ENCODE measurements at places on chromosomes 5 and 9. TPM values are rescaled to one million over a fixed set of nuclear protein-coding genes. Genes with fewer than 3 reads are reported as not detected.

GRCh38 chr5:171010816-171011215 is 149.0 kb downstream of the RANBP17 start:
- DNase-seq: no peak

DNA sequence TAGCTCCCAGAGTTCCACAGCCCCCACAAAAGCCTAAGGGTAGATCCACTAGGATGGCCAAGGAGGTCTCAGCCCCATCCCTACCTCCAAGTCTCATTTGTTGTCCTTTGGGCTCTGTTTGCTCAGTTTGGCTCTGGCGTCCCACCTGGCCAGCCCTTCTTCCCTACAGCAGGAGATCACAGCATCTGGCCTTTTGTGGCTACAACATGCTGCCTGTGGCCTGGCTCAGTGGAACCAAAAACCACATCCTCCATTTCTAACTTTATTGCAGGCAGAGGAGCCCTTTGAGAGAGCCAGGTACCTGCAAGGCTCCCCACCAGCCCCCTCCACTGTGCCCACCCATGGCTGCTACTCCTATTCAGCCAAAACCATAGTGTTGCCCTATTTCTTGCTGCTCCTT is 11.4 kb downstream of the JADE2 start:
- no peak for DNase-seq

- no peak for DNase-seq
These were observed 127.1 kb downstream of the TMC1 start for GRCh38 chr9:72648324-72649126.

- DNase-seq: no peak
These were observed 20.6 kb downstream of the B4GALT7 start for GRCh38 chr5:177620560-177620959.

DNA sequence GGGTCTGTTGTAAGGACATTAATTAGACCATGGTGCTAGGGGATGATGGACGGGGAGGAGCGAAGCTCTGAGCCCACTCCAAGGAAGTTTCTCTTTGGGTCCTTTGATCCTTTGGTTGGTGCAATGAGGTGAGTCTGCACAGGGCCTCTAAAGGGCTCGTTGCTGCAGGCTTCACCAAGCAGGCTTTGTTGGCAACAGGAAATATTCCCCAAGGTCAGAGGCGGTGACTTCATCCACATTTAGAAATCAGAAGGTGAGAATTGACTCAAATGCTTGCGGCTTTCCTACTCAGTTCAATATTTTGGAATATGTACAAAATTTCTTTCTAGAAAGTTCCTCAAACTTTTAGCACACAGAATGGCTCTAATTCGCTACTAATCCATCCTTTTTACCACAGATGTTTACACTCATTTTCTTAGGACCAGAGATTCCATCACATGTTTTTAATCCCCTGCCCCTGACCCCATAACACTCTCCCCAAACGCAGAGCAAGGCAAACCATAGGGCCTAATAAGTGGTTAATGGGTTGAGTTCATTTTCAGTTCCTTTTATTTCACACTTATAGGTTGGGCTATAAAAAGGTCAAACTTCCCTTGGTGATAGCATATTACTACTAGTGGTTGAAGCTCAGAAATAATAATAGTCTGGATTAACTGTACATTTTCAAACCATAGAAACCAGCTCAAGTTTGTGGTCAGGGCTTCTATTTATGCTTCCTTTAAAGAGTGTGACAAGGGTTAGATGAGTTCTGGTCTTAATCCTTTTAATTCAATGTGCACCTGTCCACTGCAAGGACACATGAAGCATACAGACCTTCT is 37.3 kb upstream of the TMEM252 start:
- DNase-seq: no peak

DNA sequence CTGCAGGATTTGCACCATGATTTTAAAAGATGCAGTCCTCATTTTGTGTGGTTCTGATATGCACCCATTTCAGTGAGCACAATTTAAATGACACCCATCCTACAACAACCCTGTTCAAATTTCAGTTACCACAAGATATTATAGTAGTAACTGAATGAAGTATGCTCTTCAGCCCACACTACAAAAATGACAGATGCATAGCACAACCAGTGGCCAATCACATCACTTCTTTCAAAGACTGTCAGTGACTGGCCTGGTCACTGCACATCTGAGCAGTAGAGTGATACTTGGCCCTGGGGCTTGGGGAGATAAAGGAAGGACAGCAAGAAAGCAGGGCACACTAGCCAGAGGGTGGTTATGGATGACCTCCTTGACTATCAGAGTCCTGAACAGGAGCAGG is 19.8 kb upstream of the IFNK start:
- no peak for DNase-seq

DNA sequence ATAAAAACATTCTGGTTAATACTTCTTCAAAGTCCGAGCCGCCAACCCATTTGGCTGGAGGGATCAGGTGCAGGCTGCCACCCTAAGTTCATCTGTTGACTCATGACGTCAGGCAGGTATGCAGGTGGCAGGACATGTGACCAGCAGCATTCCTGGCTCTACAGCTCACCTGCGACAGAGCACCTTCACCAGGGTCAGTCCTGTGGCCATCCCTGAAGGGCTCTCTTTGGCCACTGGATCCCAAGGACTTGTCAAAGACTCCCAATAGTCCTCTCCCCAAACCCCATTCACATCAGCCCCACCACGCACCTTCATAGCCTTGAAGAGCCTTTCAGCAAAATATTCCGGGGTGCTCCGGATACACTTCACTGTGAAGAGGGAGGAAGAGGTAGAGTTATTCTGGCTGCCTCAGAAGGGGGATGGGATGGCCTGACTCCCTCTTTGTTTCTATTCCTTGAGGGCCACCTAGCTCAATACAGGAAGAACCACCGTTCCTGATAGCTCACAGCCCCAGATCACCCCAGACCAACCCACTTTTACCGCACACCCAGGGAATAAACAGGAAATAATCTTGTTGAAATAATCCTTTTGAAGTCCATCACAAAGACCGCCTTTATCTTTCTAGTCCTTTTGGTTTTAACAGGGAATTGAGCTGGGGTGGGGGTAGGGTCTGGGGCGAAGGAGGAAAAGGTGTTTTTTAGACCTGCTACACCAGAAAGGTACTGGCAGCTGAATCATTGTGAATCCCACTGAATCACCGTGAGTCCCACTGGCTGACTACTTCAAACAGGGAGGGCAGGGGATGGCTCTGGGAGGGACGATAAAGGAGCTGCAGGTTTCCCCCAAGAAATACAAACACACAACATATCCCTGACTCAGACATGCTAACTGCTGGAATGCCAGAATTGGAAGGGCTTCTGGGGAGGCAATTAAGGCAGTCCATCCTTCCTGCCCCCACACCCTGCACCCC is 26.4 kb downstream of the ANXA6 start:
- no peak for DNase-seq

GRCh38 chr5:170597109-170597751 is 93.4 kb downstream of the KCNIP1 start:
- DNase-seq: no peak

- DNase-seq: no peak
These were observed 116.6 kb upstream of the HMHB1 start for GRCh38 chr5:143695244-143695864.

DNA sequence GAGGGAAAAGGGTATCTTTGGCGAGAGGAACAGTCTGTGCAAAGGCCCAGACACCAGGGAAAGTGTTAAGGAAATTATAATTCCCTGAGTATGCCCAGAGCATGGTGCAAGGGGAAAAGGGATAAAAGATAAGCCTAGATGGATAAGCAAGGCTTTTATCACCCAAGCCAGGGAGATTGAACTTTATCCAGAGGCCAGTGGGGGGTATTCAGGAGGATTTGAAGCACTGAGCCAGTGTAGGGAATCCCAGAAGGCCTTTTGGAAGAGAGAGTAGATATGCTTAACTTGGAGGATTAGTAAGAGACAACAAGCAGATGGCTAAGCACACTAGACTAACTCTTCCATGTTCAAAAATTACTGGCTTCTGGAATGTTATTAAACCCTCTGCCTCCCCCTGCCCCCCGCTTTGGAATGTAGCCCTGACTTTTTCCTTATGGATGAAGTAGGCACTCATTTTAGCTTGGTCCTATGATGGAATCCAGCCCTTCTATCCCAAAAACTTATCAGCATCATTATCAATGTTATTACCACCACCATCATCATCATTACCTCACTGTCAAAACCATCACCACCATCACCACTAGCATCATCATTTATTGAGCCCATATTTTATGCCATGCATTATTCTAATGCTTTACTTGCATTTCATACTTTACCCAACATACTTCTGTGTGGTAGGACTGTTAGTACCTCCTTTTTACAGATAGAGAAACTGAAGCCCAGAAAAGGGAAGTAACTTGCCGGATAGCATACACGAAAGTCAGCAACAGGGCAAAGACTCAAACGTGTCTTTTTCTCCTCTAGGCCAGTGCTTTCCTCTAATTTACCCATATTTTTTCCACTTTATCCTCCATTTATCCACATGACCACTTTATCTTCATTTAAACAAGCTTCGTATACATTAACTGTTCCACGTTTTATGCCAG is 237.0 kb downstream of the PAPPA start:
- DNase-seq: no peak

GRCh38 chr9:133953976-133954709 is 38.0 kb downstream of the VAV2 start:
- no peak for DNase-seq

GRCh38 chr9:13717322-13718054 is 438.0 kb upstream of the MPDZ start:
- no peak for DNase-seq

DNA sequence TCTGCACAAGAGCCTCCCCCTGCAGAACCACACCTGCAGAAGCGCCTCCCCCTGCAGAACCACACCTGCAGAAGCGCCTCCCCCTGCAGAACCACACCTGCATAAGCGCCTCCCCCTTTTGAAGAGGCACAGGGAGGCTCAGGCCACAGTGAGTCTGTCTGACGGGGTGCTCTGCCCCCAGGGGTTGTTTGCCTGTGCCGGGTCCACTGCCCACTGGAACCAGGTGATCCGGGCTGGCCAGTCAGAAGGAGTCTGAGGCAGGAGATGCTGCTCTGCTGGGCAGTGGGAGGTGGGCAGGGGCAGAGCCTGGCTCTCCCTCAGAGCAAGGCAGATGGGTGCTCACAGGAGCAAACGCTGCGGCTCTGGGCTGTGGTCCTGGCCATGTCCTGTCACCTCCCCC is 60.8 kb upstream of the RNU6ATAC start:
- DNase-seq: no peak

DNA sequence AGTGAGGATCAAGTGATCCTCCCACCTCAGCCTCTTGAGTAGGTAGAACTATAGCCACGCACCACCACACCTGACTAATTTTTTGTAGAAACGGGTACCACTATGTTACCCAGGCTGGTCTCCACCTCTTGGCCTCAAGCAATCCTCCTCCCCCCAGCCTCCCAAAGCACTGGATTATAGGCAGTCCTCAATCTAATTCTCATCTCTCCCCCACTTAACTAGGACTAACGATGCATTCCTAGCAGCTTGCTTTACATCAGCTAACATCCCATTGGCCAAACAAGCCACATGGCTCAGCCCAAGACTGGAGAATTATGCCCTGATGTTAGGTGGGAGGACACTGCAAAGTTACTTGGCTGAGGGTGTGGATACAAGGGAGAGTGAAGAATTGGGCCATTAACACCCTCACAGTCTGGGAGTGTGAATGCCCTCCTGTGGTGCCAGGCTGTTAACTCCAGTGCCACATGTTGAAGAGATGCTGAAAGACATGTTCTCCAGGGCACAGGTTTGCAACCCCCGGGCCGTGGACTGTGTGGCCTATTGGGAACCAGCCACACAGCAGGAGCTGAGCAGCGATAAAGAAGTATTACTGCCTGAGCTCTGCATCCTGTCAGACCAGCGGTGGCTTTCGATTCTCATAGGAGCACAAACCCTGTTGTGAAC is 5.3 kb upstream of the ZNF367 start:
- no peak for DNase-seq

- DNase-seq: no peak
These were observed 1.4 kb upstream of the CIZ1 start for GRCh38 chr9:128192601-128193371.

GRCh38 chr5:139699351-139699750 is 51.2 kb downstream of the CXXC5 start:
- DNase-seq: no peak

DNA sequence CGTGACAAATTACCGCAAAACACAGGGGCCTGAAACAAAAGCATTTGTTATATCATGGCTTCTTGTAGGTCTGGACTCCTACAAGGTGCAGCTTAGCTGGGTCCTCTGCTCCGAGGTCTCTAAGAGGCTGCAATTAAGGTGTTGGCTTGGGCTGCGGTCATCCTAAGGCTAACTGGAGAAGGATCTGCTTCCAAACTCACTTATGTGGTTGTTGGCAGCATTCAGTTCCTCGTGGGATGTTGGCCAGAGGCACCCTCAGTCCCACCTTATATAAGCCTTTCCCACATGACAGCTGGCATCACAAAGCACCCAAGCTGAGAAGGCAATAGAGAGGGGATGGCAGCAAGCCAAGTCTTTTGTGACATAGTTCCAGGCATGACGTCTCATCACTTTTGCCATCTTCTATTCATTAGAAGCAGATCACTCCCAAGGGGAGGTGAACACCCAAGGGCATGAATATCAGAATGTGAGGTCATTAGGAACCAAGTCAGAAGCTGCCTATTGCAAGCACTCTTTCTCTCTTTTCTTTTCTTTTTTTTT is 47.9 kb upstream of the ZBTB43 start:
- no peak for DNase-seq

DNA sequence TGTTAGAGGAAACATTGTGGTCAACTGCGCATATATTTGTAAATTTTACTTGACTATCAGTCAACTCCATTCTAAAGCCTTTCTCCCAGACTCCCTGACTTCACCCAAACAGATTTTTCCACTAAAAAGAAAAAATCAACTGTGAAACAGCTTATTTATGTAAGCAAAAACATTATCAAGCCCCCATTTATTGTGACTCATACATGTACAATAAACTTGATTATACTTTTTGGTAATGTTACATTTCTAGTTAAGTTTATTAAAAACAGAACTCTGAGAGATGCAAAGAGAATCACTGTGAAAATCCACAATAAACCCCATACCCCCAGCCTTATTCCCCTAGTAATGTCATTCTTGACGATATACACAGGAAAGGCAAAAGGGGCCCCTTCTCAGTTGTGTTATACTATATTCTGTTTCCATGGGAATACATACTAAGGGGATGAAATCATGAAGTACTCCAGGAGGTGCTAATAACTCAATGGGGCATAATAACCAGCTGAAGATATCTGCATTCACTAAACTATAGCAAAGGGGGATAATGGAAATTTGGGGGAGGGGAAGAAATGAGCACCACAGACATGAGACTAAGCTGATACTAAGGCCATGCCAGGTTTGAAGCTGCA is 616.0 kb downstream of the ACTL7B start:
- DNase-seq: no peak

- DNase-seq: no peak
These were observed 5.7 kb upstream of the EGFL7 start for GRCh38 chr9:136656795-136657611.

The ZNF618 gene
- polyA plus RNA-seq: 49.7 TPM

The IFNK gene
- polyA plus RNA-seq: not detected

The ZFYVE16 gene
- 58.9 TPM for polyA plus RNA-seq

The SLC46A2 gene
- 0.52 TPM for polyA plus RNA-seq

The TSSK1B gene
- 0.09 TPM for polyA plus RNA-seq

The ZNF367 gene
- 11.8 TPM for polyA plus RNA-seq

The EPB41L4B gene
- polyA plus RNA-seq: 11.8 TPM

The ACOT12 gene
- 1.4 TPM for polyA plus RNA-seq

The SPINK6 gene
- polyA plus RNA-seq: not detected

Data from left renal cortex interstitium (tissue), 4 donors.